ENCODE measurements at places on chromosomes 3 and 15.
A peak's percentile ranks its signal among the peaks of the same experiment; 100 is the strongest.

DNA sequence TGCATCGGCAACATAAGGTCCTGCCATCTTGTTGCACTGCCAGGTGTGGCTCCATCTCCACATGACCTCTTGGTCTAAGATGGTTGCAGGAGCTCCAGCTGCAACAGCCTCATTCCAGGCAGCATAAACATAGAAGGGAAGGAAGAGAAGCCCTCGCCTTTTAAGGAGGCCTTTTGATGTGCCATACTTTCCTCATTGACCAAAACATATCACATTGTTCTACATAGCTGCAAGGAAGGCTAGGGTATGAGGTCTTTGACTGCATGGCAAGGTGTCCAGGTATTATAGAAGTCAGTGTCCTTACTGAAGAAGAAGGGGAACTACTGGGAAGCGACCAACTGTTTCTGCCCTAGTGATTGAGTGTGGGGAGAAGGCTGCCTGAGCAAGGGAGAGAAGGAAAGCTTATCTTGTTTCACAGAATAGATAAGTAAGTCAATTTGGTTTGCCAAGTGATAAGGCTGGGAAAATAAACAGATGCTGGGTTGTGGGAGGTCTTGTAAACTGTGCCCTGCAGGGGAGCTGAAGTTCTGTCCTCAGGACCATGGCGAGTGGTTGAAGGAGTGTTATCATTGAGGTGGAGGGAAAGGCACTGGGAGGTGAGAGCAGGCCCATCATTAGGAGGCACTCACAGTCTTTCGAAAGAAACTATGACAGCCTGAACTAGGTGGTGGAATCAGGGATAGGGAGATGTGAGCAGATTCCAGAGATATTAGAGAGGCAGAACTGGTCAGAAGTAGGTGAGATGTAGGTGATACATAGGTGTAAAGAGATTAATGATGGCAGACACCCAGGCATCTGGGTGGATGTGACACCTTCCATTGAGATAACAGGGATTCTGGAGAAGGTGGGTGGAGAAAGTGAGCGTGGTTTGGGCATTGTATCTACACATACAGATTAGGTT is 93.8 kb upstream of the IGF1R start:
- DNase-seq, result no peak

- DNase-seq, result no peak
Measured at GRCh38 chr3:2823031-2823430, 287.1 kb downstream of the IL5RA start.

- DNase-seq, result no peak
Measured at GRCh38 chr3:171339598-171339997, 120.6 kb downstream of the TNIK start.

DNA sequence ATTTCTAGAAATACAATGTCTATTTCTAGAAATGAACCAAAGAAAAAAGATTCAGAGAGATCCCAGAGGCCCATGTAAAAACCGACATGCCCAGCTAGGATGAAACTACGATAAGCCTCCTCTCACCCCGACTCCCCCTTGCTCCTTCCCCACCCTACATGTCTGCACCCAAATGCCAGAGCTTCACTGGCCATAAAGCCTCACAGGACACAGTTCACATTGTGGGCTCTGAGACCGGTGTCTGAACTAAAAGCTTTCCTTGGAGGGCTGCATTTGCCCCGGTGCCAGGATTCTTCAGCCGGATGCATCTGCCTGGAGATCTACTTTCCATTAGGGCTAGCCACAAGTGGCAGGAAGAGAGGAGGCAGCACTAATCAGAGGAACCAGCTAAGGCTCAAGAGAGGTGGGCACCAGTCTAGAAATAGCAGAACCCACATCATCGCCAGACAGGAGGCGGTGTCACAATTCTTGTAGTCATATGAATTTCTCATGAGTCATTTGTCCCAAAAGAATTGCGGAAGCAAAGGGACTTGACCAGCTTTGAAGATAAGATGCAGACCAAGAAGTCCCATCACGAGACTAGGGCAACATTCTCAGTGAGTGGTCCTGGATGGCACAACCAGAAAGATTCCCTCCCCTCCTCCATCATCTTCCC is 353.6 kb downstream of the NTRK3 start:
- DNase-seq, result no peak

GRCh38 chr3:146589899-146590508 is 15.1 kb downstream of the PLSCR5 start:
- peak; percentile 16 for DNase-seq

DNA sequence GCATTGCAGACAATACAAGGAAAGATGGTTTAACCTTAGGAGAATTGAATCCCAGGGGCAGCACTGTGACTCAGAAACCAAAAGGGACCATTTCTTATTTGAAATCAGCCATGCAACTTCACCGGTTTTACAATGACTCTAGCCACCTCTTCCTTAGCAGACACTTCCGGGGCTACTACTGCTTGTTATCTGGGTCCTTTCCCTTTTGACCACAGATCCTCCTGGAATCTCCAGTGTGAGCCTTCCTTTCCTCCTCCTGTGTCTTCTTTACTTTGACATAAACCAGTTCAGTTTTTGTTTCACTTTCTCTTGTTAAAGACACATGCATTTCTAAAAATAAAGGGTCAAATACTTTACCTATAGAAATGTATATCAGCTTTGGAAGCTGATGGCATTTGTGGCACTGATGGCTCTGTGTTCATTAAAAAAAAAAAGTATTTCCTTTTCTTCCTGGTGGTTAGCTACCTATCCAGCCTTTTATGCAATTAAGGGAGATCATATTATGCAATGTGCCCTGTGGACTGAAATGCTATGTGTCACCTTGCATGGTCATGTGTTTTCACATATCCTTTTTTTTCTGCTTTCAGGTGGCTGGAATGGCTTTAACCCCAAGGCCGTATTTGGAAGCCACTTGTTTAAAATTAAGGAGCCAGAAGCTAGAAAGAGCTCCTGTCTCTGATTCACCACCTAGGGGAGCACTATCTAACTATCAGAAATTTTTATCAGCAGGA is 296.2 kb downstream of the CHL1 start:
- DNase-seq, result no peak

- DNase-seq, result no peak
Measured at GRCh38 chr3:120894316-120895057, 13.5 kb upstream of the STXBP5L start.

DNA sequence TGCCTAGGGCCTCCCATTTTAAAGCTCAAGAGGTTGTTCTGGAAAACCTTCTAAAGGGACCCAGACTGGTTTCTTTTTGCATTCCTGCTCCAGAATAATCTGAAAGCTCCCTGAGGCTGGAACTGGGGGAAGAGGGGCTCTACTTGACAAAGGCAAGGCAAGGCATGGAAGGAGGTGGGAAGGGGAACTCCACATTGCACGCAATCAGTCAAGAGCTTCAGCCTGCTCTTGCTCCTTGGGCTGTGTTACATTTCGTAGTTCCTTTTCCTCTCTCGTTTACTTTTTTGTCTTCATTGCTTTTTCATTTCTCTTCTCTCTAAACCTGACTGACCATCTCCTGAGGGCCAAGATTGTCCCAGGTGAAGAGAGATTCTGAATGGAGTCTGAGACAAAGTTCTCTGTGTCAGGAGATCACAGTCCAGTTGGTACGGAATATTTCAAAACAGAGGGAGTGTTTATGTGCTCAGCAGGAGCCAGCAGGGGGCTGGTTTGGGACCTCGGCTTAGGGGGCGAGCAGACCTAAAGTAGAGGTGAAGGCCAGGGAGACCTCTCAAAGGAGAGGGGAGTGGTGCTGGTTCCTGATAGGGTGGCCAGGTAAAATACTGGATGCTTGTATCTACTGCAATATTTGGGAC is 6.0 kb upstream of the KCTD6 start:
- no peak for DNase-seq

- DNase-seq, result no peak
Measured at GRCh38 chr3:4721511-4721911, 228.4 kb downstream of the ITPR1 start.

DNA sequence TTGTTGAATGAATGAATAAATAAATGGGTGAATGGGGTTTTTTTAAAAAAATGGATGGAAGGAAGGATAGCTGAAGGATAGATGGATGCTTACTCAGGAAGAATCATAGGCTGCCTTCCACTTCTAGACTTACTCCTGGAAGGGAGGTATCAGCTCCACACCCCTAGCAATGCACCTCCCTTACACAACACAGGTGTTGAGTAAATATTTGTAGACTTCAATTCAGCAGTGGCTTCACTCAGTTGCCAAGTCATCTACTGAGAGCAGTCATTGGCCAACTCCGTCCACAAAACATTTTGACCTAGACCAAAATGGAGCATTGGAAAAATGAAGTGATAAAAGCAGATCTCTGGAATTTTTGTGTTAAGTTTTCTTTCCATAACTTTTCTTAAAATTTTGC is 65.5 kb upstream of the ST8SIA2 start:
- DNase-seq, result no peak

- DNase-seq, result no peak
Measured at GRCh38 chr15:52912172-52912571, 122.0 kb upstream of the ONECUT1 start.

- DNase-seq, result no peak
Measured at GRCh38 chr3:34077417-34078195, 279.2 kb downstream of the PDCD6IP start.

DNA sequence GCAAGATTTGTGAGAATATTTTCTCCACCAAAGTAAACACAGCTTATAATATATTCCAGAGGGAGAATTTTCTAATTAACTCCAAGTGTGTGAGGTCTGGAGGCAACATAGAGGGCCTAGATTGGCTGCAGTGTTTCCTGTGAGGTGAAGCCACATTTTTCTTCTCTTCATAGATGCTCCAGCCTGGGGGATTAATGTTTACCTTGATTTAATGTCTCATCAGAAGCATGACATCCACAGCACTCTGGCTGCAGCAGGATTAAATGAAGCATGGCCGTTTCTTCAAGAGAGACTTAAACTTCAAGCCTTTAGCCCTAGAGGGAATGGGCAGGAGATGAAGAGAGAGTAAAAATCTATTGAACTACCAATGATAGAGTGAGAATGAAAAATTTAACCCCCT is 137.9 kb upstream of the ZBTB20 start:
- DNase-seq, result no peak

- DNase-seq, result no peak
Measured at GRCh38 chr3:108022256-108023150, 68.3 kb downstream of the CD47 start.

- no peak for DNase-seq
Measured at GRCh38 chr15:91408476-91409076, 308.5 kb downstream of the SV2B start.

DNA sequence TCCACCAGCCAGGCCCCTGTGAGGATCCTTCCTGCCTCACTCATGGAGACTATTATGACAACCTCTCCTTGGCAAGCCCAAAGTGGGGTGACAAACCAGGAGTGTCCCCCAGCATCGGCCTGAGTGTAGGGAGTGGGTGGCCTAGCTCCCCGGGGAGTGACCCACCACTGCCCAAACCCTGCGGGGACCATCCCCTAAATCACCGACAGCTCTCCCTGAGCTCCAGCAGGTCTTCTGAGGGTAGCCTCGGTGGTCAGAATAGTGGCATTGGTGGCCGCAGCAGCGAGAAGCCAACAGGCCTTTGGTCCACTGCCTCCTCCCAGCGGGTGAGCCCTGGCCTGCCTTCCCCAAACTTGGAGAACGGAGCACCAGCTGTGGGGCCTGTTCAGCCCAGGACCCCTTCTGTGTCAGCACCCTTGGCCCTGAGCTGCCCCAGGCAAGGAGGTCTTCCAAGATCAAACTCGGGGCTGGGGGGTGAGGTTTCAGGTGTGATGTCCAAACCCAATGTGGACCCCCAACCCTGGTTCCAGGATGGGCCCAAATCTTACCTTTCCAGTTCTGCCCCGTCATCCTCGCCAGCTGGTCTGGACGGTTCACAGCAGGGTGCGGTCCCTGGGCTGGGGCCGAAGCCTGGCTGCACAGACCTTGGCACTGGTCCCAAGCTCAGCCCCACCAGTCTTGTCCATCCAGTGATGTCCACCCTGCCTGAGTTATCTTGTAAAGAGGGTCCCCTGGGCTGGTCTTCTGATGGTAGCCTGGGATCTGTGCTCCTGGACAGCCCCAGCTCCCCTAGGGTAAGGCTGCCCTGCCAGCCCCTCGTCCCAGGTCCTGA is 1.0 kb downstream of the LIMD1 start:
- DNase-seq, result no peak

GRCh38 chr3:157059181-157059580 is 100.8 kb downstream of the CCNL1 start:
- DNase-seq, result no peak

GRCh38 chr3:66367979-66368378 is 132.8 kb downstream of the LRIG1 start:
- DNase-seq, result no peak
